ENCODE measurements at places on chromosomes 12 and 14. TPM values are rescaled to one million over a fixed set of nuclear protein-coding genes. Genes with fewer than 3 reads are reported as not detected.

DNA sequence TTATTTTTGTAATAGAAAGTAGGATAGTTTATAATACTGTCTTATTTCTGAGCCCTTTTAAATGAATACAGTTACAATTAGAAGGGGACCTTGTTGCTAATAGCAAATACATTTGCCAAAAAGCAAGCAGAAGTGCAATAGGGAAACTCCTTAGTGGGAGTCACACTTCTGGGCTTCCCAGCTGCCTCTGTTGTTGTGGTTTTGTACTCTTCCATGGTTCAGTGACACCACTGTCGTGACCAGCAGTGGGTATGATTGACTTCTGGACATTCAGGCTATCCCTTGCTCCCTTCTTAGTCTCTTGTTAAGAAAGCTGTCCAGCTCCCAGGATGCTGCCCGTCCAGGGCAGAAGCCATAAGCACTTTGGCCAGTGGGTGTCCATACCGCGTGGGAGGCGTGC is 22.6 kb downstream of the TCTN1 start:
- no peak for DNase-seq

- DNase-seq, result peak; percentile 79
These were observed 44.6 kb downstream of the MLXIP start for GRCh38 chr12:122123051-122123760.

GRCh38 chr14:32603992-32604565 is 275.0 kb downstream of the AKAP6 start:
- no peak for DNase-seq

- no peak for DNase-seq
These were observed 8.5 kb downstream of the LTBR start for GRCh38 chr12:6392504-6392903.

DNA sequence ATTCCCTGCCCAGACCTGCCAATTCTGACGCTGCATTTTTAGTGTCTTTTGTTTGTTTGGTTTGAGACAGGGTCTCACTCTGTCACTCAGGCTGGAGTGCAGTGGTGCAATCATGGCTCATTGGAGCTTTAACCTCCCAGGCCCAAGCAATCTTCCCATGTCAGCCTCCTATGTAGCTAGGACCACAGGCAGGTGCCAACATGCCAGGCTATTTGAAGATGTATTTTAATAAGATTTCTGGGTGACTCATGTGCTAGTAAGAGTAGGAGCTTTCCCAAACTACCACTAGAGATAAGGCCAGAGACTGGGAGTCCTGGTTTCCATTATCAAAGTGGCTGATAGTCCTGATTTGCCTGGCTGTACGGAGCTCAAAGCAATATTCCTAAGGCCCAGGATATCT is 693.3 kb downstream of the MED13L start:
- DNase-seq, result no peak

DNA sequence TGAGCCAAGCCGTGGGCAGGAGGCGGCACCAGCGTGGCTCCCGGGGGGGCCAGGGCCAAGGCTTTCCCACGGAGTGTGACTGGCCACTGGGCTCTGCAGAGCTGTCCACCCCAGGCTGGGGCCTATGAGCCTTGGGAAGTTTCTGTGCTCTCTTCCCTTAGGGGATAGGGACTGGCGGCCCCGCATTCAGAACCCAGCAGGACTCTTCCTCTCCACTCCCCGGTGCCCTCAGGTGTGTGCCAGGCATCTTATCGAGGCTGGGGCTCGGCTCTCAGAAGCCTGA is 17.8 kb upstream of the EIF2B2 start:
- DNase-seq, result no peak

TAS2R7 gene
- total RNA-seq, result not detected

All from fibroblast of villous mesenchyme (primary cell).